ENCODE measurements at places on chromosomes 4 and X. TPM values are rescaled to one million over a fixed set of nuclear protein-coding genes. Genes with fewer than 3 reads are reported as not detected.

Gene GAB3
- 8.4 TPM for polyA plus RNA-seq

DNA sequence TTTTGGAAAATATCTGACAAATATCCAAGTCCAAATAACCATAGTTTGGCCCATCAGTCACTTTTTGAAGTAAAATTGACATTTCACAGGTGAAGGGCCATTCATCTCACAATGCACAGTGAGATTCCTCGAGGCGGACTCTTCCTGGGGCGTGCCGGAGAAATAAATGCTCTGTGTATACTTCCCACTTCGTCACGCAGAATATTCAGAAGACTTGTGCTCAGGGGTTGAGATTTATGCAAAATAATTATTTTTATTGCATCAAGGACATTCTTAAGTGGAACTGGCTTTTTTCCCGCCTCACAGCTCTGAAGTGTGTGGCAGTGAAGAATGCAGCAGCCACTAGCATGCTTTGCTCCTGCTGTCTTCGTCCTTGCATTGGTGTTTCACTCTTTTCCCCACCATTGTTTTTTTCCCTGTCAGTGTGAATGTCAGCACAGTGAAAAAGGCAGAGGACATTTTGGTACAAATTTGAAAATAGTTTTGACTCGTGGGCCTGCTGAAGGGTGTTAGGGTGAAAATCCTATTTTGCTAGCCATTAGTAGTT, 70.6 kb downstream of the FAM193A start:
- H3K27ac ChIP-seq, result no peak overlapping the region
- peaks cover 6% of the 10 kb centered on the region for H3K36me3 ChIP-seq
- peaks cover 14% of the 10 kb centered on the region for H3K4me1 ChIP-seq
- no peaks in the 10 kb centered on the region for H3K27me3 ChIP-seq
- H3K4me3 ChIP-seq, result no peak overlapping the region
- no peak for DNase-seq

- H3K27me3 ChIP-seq, result no peaks in the 10 kb centered on the region
- H3K4me3 ChIP-seq, result no peak overlapping the region
- no peak for DNase-seq
- H3K36me3 ChIP-seq, result no peaks in the 10 kb centered on the region
Measured at GRCh38 chr4:45554423-45554822, 569.4 kb downstream of the GABRG1 start.

- peaks cover 7% of the 10 kb centered on the region for H3K36me3 ChIP-seq
- no peaks in the 10 kb centered on the region for H3K27me3 ChIP-seq
- no peak overlapping the region for H3K4me3 ChIP-seq
- no peak for DNase-seq
- no peak overlapping the region for H3K27ac ChIP-seq
Measured at GRCh38 chrX:134793978-134794377, 135.7 kb upstream of the PLAC1 start.

GRCh38 chrX:120321520-120322281, 10.4 kb upstream of the TMEM255A start:
- no peak overlapping the region for H3K27ac ChIP-seq
- no peaks in the 10 kb centered on the region for H3K27me3 ChIP-seq
- DNase-seq, result no peak
- no peak overlapping the region for H3K4me3 ChIP-seq
- H3K4me1 ChIP-seq, result no peaks in the 10 kb centered on the region

Gene ARMCX1
- 5.2 TPM for polyA plus RNA-seq

- peaks cover 18% of the 10 kb centered on the region for H3K36me3 ChIP-seq
- DNase-seq, result no peak
- H3K27ac ChIP-seq, result no peak overlapping the region
- no peaks in the 10 kb centered on the region for H3K27me3 ChIP-seq
- H3K4me3 ChIP-seq, result no peak overlapping the region
Measured at GRCh38 chr4:98890702-98891455, 38.1 kb downstream of the EIF4E start.

DNA sequence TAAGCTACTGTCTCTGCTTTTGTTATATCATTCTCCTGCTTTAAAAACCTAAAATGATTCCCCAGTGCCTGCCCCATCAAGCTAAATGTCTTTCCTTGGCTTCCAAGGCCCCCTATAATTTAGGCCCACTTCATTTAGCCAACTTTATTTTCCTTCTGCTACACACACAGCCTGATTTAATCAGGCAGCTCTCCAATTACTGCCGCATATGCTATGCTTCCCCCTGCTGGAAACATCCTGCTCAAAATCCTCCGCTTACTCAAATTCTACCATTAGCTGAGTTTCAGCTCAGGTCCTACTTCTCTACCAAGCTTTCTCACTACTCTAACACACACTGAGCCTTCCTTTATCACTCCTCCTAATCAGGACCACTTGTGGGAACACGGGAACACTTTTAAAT, 17.0 kb downstream of the LAMP2 start:
- no peak overlapping the region for H3K27ac ChIP-seq
- H3K36me3 ChIP-seq, result no peaks in the 10 kb centered on the region
- DNase-seq, result no peak
- no peaks in the 10 kb centered on the region for H3K27me3 ChIP-seq
- no peak overlapping the region for H3K4me3 ChIP-seq

Gene TLR10
- polyA plus RNA-seq, result 81.4 TPM
